Thymus (tissue), 14 donors: ENCODE measurements at places on chromosomes 3 and 15.

DNA sequence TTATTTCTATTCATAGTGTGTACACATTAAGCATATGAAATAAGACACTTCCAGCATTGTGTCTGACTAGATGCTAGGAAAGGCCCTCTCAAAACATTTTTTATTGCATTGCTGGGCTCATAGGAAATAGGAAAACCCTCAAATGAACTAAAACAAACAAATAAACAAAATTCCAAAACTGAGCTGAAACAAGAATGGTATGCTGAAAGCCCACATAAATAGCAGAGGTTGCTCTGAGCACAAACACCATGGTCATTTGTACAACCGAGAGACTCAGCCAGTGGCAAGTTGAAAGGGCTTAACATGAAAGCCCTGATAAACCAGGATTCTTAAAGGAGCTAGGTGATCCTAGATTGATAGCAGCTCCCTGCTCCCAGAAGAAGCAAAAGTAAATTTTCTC, 310.0 kb upstream of the WNT5A start:
- H3K4me1 ChIP-seq: no peaks in the 10 kb centered on the region
- H3K27ac ChIP-seq: no peak overlapping the region
- no peak for DNase-seq
- no peaks in the 10 kb centered on the region for H3K27me3 ChIP-seq
- H3K4me3 ChIP-seq: no peak overlapping the region

DNA sequence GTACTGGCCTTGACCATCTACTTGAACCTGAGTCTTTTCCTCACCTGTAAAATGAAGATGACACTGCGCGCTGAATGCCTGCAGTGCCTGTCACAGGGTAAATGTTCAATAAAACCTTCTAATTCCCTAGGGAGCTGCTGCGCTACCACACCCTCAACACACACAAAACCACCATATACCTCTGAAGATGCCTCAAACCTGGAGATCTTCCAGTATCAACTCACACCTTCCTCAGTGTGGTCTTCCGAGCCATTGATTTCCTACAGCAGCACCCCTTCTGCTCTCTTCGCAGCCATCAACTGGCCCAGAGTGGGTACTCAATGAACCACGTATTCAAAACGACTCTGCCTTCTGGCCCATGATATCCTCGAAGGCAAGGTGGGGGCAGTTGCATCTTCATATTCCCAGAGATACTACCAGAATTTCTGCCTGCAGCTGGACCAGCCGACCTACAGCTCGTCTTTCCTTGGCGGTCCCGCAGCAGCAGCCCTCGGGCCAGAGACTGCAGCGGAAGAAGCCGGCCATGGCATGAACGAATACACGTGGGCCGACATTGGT, 695 bp downstream of the RPL32 start:
- peaks cover 25% of the 10 kb centered on the region for H3K4me1 ChIP-seq
- H3K27ac ChIP-seq: peak overlapping the region; percentile 89
- DNase-seq: no peak

- H3K4me3 ChIP-seq: no peak overlapping the region
- no peak overlapping the region for H3K27ac ChIP-seq
- H3K27me3 ChIP-seq: no peaks in the 10 kb centered on the region
- H3K36me3 ChIP-seq: no peaks in the 10 kb centered on the region
- DNase-seq: no peak
Measured at GRCh38 chr3:73787620-73788019, 162.9 kb upstream of the PDZRN3 start.

GRCh38 chr15:49215768-49216739, 46.0 kb downstream of the GALK2 start:
- H3K4me1 ChIP-seq: no peaks in the 10 kb centered on the region
- no peak overlapping the region for H3K4me3 ChIP-seq
- peaks cover 3% of the 10 kb centered on the region for H3K36me3 ChIP-seq
- no peak for DNase-seq
- H3K27me3 ChIP-seq: no peaks in the 10 kb centered on the region

DNA sequence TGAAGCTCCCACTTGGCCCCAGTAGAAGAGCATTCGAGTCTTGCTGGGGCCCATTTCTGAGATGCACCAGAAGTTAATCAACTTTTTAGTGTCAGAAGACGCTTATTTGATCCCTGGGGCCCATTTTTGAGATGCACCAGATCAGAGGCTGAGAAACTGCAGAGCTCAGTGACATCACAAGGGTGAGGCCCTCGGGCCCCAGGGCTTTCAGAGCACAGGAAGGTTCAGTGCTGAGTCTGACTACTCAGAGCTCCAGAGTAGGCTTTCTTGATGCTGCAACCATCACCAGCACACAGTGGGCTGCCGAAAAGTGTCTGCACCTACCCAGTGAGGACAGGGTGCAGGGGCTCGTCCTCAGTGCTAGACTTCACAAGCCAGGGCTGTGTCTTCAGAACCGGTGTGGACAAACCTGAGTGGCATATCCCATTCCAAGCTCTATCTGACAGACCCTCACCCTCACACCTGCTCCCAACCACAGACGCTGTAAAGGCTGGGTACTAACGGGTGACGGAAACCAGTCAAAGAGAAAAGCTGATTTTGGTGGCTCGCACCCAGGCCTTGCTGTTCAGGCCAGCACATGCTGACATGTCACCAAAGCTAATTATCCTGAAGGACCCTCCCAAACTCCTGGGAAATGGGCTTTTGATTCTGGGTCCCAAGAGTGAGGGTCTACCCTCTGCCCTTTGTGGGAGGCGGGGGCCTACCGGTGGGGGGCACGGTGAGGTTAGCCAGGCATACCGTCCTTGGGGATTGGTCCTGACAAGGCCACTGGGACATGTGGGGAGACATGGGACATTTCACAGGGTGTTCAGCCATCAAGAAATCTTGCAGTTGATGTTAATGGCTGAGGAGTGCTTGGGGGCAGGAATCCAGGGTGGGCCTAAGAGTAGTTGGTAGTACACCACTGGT, 83.0 kb downstream of the PDCD6IP start:
- DNase-seq: peak; percentile 33
- no peak overlapping the region for H3K4me3 ChIP-seq
- H3K36me3 ChIP-seq: no peaks in the 10 kb centered on the region
- H3K27ac ChIP-seq: peak overlapping the region; percentile 65

- no peaks in the 10 kb centered on the region for H3K27me3 ChIP-seq
- no peaks in the 10 kb centered on the region for H3K36me3 ChIP-seq
- H3K4me1 ChIP-seq: peaks cover 6% of the 10 kb centered on the region
- DNase-seq: no peak
- H3K4me3 ChIP-seq: no peak overlapping the region
Measured at GRCh38 chr3:108225221-108225620, 3.0 kb upstream of the IFT57 start.

DNA sequence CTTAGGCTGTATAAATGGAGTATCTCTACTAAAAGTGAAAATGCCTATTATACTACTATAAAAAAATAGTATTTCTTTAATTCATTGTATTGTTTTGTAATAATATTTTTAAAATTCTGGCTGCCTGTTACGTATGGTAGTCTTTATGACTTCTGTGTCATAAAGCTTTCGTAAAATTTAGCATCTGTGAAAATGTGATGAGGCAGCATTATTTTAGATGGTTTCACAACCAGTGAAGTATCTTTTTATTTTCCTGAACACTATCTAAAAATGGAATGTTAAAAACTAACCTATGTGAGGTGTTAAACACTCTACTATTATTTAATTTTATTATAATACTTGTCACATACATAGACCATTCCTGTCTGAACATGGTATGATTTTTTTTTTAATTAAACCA, 46.2 kb downstream of the LRCH3 start:
- no peak for DNase-seq
- no peaks in the 10 kb centered on the region for H3K27me3 ChIP-seq
- peaks cover 46% of the 10 kb centered on the region for H3K36me3 ChIP-seq
- H3K4me1 ChIP-seq: no peaks in the 10 kb centered on the region
- no peak overlapping the region for H3K4me3 ChIP-seq

- no peak overlapping the region for H3K27ac ChIP-seq
- peaks cover 7% of the 10 kb centered on the region for H3K36me3 ChIP-seq
- no peak for DNase-seq
Measured at GRCh38 chr3:123122525-123123315, 55.9 kb downstream of the PDIA5 start.

DNA sequence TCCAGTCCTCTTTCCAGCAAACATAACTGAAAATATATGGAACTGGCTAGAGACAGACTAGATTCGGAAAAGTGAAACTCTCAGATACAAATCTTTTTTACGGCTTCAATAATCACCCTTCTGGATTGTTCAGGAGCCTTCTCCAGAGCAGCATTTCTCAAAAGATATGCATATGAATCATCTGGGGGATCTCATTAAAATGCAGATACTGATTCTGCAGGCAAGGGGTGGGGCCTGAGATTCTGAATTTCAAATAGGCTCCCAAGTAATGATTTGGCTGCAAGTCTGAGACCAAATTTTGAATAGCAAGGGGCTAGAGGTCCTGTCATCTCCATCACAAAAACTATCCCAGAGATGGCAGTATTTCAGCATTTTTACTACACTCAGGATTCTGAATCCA, 165.4 kb downstream of the CTNNB1 start:
- no peaks in the 10 kb centered on the region for H3K36me3 ChIP-seq
- DNase-seq: no peak

- H3K27ac ChIP-seq: no peak overlapping the region
- H3K4me1 ChIP-seq: no peaks in the 10 kb centered on the region
- no peak overlapping the region for H3K4me3 ChIP-seq
- DNase-seq: no peak
- no peaks in the 10 kb centered on the region for H3K36me3 ChIP-seq
Measured at GRCh38 chr3:106518516-106518915, 649.7 kb upstream of the CBLB start.

- no peak overlapping the region for H3K4me3 ChIP-seq
- H3K27ac ChIP-seq: no peak overlapping the region
- no peaks in the 10 kb centered on the region for H3K4me1 ChIP-seq
- no peaks in the 10 kb centered on the region for H3K27me3 ChIP-seq
- no peaks in the 10 kb centered on the region for H3K36me3 ChIP-seq
Measured at GRCh38 chr3:68173012-68173634, 518.7 kb upstream of the SUCLG2 start.

DNA sequence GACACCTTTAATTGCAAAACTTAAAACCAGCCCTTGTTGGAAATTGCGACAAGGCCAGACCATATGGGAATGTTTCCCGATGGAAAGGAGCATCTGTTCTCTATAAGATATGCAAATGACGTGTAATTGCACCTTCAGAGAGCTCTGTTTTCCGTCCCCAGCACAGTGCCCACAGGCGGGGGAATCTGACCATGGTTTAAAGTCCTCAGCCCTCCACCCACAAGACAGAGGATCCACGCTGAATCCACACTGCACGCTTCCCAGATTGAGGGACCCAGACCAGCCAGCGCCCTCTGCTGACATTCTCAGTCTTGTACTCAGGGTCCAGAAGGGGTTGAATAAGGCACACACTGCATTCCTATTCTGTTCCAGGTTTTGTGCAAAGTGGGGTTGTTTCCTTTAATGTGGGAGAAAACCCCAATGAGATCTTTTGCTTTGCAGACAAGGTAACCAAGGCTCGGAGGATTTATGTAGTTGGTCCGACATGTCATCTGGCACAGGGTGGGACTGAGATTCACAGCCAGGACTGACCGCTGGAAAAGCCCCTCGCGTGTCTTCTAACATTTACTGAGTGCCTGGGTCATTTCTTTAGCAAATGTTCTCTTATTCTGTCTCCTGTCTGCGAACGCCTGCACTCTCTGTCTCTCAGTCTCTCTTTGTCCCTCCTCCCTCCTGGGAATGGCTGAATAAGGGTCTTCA, 36.8 kb upstream of the KLHL25 start:
- no peaks in the 10 kb centered on the region for H3K4me1 ChIP-seq
- no peak overlapping the region for H3K4me3 ChIP-seq
- no peak overlapping the region for H3K27ac ChIP-seq
- DNase-seq: peak; percentile 12
- no peaks in the 10 kb centered on the region for H3K27me3 ChIP-seq
- no peaks in the 10 kb centered on the region for H3K36me3 ChIP-seq

DNA sequence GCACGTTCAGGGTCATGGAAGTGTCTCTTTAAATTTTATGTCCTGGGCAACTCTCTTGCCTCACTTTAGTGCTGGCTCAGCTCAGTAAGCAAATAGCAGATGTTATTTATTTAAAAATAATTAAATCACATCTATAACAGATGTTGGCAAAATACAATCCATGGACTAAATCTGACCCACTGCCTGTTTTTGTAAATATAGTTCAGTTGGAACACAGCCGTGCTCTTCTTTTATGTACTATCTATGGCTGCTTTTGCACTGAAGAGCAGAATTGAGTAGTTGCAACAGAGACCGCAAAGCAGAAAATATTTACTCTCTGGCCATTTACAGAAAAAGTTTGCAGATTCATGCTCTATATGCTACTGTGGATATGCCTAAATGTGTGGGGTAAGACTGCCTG, 79.2 kb downstream of the SAMMSON start:
- no peaks in the 10 kb centered on the region for H3K4me1 ChIP-seq
- H3K36me3 ChIP-seq: no peaks in the 10 kb centered on the region
- no peaks in the 10 kb centered on the region for H3K27me3 ChIP-seq
- no peak overlapping the region for H3K4me3 ChIP-seq
- no peak for DNase-seq
- no peak overlapping the region for H3K27ac ChIP-seq

GRCh38 chr3:18410205-18410604, 14.9 kb downstream of the SATB1 start:
- no peak overlapping the region for H3K27ac ChIP-seq
- no peak overlapping the region for H3K4me3 ChIP-seq
- peaks cover 7% of the 10 kb centered on the region for H3K4me1 ChIP-seq
- H3K36me3 ChIP-seq: peaks cover 33% of the 10 kb centered on the region
- no peak for DNase-seq
- H3K27me3 ChIP-seq: no peaks in the 10 kb centered on the region

GRCh38 chr15:53716909-53717876, 42.3 kb downstream of the WDR72 start:
- no peak overlapping the region for H3K4me3 ChIP-seq
- no peaks in the 10 kb centered on the region for H3K36me3 ChIP-seq
- H3K27me3 ChIP-seq: no peaks in the 10 kb centered on the region
- no peak overlapping the region for H3K27ac ChIP-seq

DNA sequence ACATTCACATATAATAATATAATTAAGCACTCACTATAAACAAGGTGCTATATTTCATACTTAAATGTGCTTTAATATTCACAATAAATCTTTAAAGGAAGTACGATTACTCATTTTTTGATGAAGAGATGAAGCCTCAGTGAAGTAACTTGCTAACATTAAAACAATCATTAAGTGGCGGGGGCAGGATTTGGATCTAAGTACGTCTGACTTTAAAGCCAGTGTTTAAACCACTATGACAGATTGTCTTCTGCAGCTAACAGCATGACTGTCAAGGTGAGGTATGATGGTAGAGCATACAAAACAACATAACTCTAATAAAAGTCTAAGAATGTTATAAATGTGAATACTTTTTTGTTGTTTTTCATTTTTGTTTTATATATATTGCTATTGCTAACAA, 862.1 kb downstream of the ROBO1 start:
- no peaks in the 10 kb centered on the region for H3K4me1 ChIP-seq
- H3K4me3 ChIP-seq: no peak overlapping the region
- no peaks in the 10 kb centered on the region for H3K27me3 ChIP-seq
- DNase-seq: no peak
- H3K27ac ChIP-seq: no peak overlapping the region
- H3K36me3 ChIP-seq: no peaks in the 10 kb centered on the region

GRCh38 chr15:74227968-74228722, 8.0 kb upstream of the CCDC33 start:
- H3K36me3 ChIP-seq: no peaks in the 10 kb centered on the region
- no peak overlapping the region for H3K27ac ChIP-seq
- no peak overlapping the region for H3K4me3 ChIP-seq
- no peak for DNase-seq

- H3K4me1 ChIP-seq: no peaks in the 10 kb centered on the region
- H3K27ac ChIP-seq: no peak overlapping the region
- H3K4me3 ChIP-seq: no peak overlapping the region
- peak; percentile 9 for DNase-seq
- no peaks in the 10 kb centered on the region for H3K36me3 ChIP-seq
- no peaks in the 10 kb centered on the region for H3K27me3 ChIP-seq
Measured at GRCh38 chr3:169085827-169086226, 577.7 kb downstream of the MECOM start.
